NCI-H1092 (cell line): ENCODE measurements at places on chromosomes 1 and 21.

GRCh38 chr1:180907313-180908055 is 5.2 kb upstream of the KIAA1614 start:
- no peak for DNase-seq

DNA sequence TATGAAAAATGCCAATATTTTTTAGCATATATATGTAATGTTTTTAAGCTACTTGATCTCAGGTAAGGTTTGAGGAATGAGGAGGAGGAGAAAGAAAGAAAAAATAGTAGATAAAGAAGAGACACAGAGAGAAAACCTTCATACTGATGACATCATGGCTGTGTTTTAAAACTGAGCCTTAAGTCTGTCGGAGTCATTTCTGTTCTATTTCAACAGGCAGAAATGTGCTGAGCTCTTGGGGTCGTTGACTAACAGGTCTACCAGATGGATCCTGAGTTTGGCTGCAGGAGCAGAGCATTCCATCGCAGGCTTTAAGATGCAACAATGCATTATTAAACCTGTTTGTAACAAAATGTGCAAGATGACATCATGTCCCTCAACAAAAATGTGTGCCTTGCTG is 356.0 kb downstream of the TGFB2 start:
- DNase-seq = no peak

- DNase-seq = no peak
Observed at GRCh38 chr21:36994501-36995158, 11.9 kb upstream of the RIPPLY3 start.

DNA sequence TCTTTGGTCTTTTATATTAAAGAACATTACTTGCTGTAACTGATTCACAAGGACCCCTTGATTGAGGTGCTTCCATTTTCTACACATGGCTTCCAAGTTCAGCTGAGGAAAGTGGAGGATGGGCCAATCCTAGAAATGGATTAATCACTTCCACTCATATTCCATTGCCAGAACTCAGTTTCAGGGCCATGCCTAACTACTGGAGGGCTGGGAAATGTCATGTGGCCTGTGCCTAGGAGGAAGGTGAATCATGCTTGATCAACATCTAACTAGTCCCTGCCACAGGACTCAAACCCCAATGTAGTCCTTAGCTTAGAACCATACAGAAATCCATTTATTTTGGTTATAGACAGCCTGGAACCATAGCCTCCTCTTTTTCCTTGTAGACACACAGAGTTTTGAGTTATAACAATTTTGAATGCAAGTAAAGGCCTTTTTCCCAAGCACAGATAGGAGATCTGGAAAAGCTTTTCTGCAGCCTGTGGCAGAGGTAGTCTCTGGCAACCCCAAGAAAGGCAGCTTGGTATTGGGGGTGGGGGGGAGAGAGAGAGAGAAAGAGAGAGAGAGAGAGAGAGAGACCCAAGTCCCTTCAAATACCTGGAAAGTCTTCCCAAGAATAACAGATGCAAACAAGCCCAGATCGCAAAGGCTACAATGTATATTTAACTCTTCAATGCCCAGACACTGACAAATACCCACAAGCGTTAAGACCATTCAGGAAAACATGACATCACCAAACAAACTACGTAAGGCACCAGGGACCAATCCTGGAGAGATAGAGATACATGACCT is 12.5 kb downstream of the MAST2 start:
- DNase-seq = no peak

DNA sequence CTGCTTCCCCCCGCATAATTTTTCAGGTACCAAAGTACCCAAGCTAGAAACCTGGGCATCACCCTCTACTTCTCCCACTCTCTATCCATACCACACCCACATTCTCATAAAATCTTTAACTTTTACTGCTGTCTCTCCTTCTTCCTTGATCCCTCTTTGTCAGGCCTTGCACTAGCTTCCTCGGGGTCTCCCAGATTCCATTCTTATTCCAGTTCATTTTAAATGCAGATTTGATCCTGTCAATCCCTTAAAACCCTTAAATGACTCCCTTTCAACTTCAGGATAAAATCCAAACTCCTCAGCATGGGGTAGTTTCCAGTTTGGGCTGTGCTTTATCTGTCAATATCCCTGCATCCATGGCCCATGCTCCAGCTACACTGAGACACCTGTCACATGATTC is 343.5 kb downstream of the PBX1 start:
- no peak for DNase-seq

DNA sequence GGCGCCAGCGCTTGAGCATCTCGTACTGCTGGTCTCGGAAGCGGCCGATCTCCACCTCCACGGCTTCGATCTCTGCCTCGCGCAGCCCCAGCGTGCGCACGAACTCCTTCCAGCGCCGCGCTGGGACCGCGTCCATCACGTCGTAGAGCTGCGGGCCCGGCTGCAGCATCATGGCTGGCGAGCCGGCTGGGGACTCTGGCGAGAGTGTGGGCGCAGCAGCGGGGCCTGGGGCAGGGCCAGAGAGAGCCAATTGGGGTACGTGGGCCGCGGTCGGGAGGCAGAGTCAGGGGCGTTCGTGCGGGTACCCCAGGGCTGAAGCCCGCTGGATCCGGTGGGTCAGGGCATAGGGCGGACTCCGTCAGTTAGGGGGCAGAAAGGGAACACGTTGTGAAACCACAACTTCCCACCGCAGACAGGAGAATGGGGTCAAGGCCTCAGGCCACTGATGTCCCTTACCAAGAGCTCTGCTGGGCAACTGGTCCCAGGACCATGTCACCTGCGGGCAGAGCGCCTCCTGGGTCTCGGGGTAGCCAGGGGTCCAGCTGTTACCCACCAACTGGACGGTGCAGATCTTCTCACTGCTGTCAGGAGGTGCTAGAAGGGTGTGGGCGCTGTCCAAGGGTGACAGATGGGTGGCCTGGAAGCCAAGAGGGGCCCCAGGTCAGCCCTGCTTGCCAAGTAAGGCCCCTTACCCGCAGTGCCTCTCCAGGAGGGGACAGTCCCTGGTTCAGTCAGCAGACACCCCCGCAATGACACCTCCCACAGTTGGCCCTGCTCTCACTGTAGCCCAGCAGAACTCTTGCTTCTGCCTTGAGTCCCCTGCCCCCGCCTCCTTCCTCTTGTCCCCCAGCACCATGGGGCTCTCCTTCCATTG is 4.2 kb downstream of the TNFRSF25 start:
- no peak for DNase-seq

DNA sequence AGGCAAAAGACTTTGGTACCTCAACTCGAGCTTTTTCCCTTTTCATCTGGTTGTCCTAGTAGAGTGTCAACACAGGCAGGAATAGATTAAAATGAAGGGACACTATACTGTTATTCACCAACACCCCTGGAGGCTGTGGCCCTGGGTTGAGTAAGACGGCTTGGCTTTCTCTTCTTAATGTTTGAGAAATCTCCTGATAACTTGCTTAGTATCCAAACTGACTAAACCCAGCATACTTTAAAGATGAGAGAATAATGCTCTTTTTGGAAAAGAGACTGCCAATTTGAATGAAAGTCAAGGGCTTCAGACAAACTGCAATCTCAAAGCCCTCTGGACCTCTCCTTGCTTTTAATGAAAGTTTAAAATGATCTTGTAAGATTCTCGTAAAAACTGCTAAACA is 2.6 kb upstream of the SLC30A1 start:
- DNase-seq = no peak

GRCh38 chr1:21292503-21292983 is 2.3 kb upstream of the ECE1 start:
- no peak for DNase-seq

DNA sequence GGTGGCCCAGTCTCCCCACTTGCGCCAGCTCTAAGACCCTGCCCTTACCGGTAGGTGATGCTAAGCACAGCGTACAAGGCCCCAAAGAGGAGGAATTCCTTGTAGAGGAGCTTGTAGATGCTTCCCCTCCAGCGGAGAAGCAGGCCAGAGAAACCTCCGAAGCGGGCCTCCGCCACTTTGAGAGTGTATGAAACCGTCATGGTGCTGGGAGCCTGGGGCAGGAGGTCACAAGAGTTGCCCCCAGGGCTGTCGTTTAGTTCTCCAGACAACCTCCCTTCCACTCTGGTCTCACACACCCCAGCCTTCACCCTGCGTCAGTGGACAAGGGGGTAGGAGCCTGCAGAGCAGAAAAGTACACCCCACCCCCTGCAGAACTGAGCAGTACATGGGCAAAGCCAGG is 464 bp downstream of the BEST4 start:
- no peak for DNase-seq

DNA sequence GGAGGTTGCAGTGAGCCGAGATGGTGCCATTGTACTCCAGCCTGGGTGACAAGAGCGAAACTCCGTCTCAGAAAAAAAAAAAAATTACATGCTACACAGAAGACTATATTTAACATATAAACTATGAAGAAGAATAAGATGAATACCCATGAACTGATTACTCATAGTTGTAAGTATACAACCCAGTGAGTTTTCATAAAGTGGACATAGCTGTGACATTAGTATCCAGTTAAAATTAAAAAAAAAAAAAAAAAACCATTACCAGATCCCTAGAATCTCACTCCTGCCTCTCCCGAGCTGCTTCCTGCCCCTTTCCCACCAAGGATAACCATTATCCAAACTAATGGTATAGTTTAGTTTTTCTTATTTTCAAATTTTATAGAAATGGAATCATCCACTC is 37.4 kb downstream of the UBE4B start:
- DNase-seq = no peak

DNA sequence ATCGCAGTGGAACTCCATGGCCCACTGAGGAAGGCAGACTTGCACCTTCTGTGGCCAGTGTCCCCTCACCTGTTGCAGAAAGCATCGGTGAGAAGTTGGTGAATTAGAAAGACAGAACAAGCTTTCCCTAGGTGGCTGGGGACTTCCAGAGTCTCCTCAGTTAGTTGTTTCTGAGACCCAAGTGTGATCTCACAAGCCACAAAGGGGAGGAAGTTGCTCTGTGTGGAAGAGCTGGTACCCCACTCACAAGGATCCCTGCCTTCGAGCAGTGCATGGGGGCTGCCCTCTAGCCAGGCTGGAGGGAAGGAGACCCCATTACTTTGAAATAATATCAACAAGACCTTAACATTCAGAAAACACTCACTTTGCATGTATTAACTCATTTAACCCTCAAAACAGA is 2.1 kb downstream of the PRELP start:
- no peak for DNase-seq

DNA sequence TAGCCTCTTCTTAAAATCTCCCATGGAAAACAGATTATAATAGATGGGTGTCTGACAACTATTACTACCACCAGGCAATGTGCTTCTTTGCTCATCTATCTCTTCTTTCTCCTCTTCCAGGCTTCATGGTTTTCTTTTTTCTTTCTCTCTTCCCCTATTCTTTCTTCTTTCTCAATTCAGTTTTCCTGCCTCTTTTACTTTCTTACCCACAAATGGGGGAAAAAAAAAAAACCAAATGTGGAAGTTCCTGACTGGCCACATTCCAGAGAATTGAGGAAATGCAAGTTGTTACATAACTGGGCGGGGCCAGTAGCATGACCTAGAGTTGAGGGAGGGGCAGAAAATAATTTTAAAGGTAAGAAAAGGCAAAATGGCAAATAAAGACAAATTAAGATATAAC is 10.9 kb upstream of the SMG7 start:
- DNase-seq = no peak

DNA sequence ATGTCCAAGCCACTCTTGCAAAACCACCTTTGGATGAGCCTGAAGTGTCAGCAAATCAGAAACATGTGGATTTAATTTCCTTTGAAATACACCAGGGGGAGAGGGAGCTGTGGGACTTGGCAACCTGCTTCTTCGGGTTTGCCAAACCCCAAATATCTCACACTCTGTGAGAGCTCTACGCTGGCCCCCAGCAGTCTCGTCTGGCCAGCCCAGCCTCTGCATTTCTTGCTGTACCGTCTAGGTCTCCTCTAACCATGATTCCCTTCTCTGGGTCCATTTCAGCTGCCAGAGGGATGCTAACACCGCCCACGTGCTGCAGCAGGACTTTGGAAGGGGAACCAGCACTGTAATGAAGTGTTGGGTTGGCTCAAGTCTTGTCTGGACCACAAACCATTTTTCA is 114.6 kb downstream of the MRPS6 start:
- DNase-seq = no peak

DNA sequence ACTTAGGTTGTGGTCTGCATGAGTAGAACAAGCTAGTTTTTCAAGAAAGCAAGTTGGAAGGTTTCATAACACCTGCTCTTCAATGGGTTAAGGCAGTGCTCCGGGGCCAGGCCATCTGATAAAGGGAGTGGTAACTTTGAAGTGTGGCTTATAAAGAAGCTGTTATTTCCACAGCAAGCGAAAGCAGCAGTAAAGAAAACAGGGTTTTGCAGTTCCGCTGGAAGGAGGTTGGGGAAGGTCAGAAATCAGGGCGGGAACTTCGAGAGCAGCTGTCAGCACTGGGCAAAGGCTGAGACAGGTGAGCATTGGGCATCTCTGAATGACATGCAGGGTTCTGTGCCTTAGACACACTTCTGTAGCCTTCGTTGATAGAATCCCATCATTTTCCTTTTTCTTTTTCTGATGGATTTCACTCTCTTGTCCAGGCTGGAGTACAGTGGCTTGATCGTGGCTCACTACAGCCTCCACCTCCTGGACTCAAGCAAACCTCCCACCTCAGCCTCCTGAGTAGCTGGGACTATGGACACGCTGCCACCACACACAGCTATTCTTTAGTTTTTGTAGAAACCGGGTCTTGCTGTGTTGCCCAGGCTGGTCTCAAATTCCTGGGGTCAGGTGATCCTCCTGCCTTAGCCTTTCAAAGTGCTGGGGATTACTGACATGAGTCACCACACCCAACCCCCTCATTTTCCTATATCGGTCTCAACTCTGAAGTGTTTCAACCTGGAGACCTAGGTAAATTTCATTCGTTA is 20.5 kb downstream of the TMEM51 start:
- no peak for DNase-seq

DNA sequence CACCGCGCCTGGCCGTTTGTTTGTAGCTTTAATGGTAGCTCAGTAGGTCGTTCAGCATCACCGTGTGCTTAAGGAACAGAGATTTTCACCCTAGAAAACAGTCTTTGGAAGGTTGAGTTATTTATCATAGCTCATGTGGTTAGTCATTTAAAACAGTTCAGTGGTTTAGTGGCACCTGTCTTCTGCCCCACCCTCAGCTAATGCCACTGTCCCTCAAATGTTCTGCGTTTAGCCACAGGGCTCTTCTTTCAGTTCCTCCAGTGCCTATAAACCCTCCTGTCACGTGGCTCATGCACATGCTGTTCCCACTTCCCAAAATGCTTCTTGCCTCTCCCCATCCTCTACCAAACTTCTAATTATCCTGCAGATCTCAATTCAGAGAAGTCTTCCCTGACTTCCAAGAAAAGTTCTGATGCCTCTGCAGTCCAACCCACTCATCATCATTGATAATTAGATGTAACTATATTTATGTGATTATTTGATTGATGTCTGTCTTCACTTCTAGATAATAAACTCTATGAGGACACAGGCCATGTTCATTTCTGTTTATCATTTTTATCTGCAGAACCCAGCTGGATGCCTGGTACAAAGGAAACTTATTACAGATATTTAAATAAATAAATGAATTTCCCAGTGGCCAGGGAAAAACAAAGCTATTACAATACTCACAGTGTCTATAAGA is 14.4 kb upstream of the DIPK1A start:
- no peak for DNase-seq

DNA sequence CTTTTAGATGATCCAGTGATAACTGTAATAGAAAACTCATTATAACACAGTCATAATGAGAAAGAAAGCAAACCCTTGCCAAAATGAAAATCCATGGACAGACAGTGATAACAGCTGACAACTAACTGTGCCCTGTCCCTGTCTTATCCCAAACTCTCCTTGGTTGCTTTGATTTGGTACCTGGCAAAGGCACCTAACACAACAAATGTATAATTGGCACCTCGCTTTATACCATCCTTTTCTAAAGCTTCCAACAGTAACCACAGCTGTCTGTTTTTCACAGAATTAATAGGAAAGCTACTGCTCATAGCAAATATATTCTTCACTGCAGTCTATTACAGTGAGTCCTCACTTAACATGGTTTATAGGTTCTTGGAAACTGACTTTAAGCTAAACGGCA is 118.4 kb upstream of the KRTAP19-8 start:
- DNase-seq = no peak
